Renal cortical epithelial cell (primary cell): ENCODE measurements at places on chromosomes 6 and 20. TPM values are rescaled to one million over a fixed set of nuclear protein-coding genes. Genes with fewer than 3 reads are reported as not detected.

GRCh38 chr6:11682561-11682975, 96.0 kb downstream of the ADTRP start:
- DNase-seq, result no peak

Gene NRSN1
- total RNA-seq, result 0.15 TPM in 1 of 2 replicates, not detected in the other

Gene OLIG3
- total RNA-seq, result not detected in 2 replicates

Gene LBP
- 0.35 and 12.6 TPM in 2 replicates for total RNA-seq

GRCh38 chr20:4151991-4152695, 136.8 kb upstream of the RNF24 start:
- DNase-seq, result peak; percentile 92

GRCh38 chr20:25584905-25585704, at the start of gene NINL:
NINL (minus strand) TSS chr20:25585531; CDS start chr20:25526587, 58,944 bp downstream.
- no peak for DNase-seq

GRCh38 chr6:80464901-80465300, 358.4 kb downstream of the BCKDHB start:
- DNase-seq, result no peak

Gene FBXO5
- total RNA-seq, result 4.6 and 12.3 TPM in 2 replicates

Gene TCFL5
- 10.4 and 11.7 TPM in 2 replicates for total RNA-seq

GRCh38 chr6:142302421-142303175, 791 bp downstream of the ADGRG6 start:
- peak; percentile 51 for DNase-seq
